Tongue (tissue), 3 donors: ENCODE measurements at places on chromosomes 6 and 20.

- no peak for DNase-seq
These were observed 293.4 kb upstream of the SPTLC3 start for GRCh38 chr20:12715371-12715770.

- DNase-seq = no peak
These were observed 976.1 kb upstream of the MAP3K7 start for GRCh38 chr6:91562955-91563354.

- no peak for DNase-seq
These were observed 86.2 kb downstream of the AHI1 start for GRCh38 chr6:135411339-135411738.

GRCh38 chr6:109295109-109295773, 87.0 kb downstream of the CD164 start:
- DNase-seq = no peak

DNA sequence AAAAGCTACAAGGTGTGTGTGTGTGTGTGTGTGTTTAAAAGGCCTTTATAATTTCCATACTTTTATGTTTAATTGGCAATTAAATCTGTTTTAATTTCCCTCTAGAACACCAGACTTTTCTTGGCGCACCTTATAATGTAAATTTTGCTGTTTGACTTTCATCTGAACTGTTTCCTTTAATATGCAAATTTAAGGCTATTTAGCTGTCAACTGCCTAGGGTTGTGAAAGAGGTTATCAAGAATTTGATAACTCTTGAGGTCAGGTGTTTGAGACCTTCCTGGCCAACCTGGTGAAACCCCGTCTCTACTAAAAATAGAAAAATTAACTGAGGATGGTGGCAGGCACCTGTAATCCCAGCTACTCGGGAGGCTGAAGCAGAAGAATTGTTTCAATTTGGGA, 4.0 kb upstream of the LHFPL5 start:
- DNase-seq = no peak
